ENCODE measurements at places on chromosomes 7 and 10.

GRCh38 chr10:6576326-6576725 is 3.8 kb downstream of the PRKCQ start:
- no peak for DNase-seq

GRCh38 chr7:132935608-132936007 is 146.3 kb downstream of the CHCHD3 start:
- no peak for DNase-seq

- DNase-seq: no peak
Observed at GRCh38 chr10:68796605-68797004, 30.7 kb upstream of the STOX1 start.

- DNase-seq: no peak
Observed at GRCh38 chr7:148500978-148501377, 89.6 kb upstream of the C7orf33 start.

- DNase-seq: no peak
Observed at GRCh38 chr7:50985096-50985495, 202.4 kb upstream of the GRB10 start.

DNA sequence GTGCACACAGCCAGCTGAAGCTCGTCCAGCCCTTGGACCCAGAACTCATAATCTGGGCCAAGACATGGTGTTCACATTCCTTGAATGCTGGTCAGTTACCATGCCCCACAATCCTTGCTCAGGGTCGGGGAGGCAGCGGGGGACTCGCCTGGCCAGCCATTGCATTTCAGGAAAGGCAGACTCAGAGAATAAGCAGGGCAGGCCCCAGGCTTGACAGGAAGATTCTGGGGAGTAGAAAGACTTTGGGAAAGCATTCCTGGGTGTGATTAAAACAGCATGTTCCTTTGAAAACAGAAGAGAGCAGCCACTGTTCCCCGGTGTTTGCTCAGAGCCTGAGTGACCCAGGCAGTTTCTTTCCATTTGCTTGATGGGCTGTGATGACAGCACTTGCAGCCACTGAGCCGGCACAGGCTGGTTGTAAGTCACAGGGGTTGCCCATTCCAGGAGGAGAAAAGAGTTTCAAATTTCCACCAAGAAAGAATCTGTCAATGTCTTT is 473.7 kb downstream of the TYW1 start:
- no peak for DNase-seq

DNA sequence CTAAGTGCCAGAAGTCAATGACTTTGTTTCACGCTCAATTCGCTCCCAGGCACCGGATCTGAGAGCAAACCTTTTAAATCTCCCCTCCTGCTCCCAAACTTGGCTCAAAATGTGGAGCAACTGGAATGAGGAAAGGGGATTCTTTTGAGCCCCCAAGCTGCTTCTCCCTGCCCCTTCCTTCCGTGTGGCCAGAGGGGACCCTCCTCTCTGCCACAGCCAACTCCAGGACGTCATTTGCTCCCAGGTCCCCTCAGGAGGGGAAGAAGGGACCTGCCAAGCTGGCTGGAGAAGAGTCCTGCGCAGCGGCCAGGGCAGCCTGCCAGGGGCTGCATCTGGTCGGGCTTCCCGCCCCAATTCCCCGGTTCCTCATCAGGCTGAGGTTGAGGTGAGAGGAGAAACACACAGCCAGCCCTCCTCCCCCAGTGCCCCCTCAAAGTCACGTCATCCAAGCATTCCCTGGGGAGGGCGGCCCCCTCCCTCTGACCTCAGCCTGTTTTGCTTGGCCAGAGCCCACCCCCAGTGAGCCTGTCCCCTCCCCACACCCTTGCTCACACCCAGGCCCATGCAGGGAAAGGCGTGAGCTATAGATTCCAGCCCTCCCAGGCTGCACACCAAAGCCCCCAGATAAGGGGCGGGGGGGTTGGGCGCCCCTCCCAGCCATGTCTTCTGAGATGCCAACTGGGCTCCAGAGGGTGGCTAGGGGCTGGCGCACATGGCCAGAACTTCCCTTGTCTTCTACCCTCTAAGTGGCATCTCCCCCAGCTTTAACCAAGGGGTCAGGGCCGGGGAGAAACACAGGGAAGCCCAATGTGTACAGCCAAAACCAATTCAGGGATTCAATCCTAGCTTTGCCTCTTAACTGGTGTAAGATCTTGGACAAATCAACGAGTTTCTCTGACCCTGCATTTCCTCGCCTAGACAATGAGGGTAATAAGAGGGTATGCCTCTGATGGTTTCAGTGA is 35.0 kb downstream of the SH3PXD2A start:
- DNase-seq: no peak

- no peak for DNase-seq
Observed at GRCh38 chr7:34091321-34091917, 186.1 kb downstream of the BMPER start.

GRCh38 chr7:141210862-141211261 is 137.0 kb downstream of the TMEM178B start:
- DNase-seq: no peak

GRCh38 chr7:116618338-116619128 is 53.5 kb upstream of the MET start:
- no peak for DNase-seq

- DNase-seq: no peak
Observed at GRCh38 chr10:104099269-104099668, 13.6 kb upstream of the COL17A1 start.

DNA sequence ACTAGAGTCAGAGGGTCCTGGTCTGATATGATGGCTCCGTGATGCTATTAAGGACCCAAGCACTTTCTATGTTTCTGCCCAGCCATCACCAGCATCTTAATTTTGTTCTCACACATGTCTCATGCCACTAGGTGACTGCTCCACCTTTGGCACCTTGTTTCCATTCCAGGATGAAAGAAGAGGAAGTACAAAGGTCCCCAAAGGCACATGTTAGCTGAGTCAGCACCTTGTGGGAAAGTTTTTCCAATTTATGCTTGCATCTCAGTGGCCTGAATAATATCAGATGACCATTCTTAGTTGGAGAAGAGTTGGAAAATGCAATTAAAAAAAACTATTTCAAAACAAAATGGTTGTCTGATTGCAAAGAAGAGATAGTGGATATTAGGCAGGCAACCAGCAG is 341.0 kb upstream of the NPSR1 start:
- no peak for DNase-seq

DNA sequence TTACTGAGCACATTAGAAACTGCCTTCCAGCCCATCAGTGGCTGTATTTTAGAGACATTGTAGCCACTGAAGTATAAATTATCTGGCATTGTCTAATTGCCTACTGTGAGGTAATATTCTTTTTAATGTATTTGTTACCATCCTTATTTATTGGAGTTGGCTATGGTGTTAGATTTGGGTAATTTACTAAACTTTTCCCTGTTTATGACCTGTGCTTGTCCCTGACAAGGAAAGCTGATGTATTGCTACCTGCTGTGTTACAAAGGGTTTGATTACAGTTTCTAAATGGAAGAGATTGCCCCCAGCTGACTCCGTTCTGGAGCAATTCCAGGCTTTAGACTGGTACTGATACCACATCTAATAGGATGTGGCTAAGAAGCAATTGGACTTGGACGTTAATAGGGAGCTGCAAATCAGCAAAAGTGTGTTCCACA is 12.3 kb upstream of the ASCC1 start:
- DNase-seq: no peak

GRCh38 chr7:7103343-7104313 is 78.7 kb upstream of the C1GALT1 start:
- no peak for DNase-seq

GRCh38 chr7:945556-946255 is 8.8 kb downstream of the ADAP1 start:
- no peak for DNase-seq

GRCh38 chr10:67527351-67527750 is 168.6 kb downstream of the CTNNA3 start:
- DNase-seq: no peak

DNA sequence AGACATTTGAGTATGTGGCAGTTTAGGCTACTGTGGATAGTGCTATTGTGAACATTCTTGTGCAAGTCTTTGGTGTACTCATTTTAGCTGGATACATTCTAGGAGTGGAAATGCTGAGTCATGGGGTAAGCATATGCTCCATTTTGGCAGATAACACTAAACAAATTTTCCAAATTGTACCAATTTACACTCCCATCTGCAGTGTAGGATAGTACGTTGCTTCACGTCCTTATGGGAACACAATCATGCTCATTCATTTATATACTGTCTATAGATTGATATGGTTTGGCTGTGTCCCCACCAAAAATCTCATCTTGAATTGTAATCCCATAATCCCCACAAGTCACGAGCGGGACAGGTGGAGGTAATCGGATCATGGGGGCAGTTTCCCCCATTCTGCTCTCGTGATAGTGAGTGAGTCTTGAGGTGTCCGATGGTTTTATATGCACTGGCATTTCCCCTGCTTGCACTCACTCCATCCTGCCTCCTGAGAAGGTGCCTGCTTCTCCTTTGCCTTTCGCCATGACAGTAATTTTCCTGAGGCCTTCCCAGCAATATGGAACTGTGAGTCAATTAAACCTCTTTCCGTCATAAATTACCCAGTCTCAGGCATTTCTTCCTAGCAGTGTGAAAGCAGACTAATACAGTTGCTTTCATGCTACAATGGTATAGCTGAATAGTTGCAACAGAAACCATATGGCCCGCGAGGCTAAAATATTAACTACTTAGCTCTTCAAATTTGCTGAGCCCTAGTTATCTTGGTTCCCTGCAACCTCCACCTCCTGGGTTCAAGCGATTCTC is 25.6 kb downstream of the RNF216 start:
- no peak for DNase-seq

DNA sequence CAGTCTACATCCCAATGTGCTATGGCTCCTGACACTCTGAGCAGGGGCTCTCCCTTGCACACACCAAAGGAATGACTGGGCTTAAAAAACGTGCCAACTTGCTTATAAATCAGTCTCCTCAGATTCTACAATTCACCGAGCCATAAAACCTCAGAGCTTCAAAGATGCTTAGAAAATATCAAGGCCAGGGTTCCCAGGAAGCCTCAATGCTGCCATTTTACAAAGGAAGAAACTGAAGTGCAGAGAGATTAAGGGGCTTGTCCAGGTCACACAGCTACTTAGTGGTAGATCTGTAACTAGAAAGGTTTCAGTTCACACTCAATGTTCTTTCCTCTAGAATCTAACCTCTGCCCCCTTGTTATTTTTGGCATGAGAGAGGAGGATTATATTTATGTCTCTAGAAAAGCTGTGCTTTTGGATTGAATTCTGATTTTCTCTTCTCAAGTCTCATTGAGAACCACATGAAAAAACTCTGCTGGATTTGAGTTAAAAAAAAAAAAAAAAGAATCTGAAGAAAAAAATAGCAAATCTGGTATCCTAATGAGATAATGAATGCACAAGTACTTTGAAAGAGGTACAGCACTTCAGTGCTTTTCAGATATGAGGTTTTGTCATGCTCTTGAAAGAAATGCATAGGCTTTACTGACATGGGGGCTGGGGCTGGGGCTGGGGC is 22.3 kb upstream of the TSPAN33 start:
- DNase-seq: no peak

DNA sequence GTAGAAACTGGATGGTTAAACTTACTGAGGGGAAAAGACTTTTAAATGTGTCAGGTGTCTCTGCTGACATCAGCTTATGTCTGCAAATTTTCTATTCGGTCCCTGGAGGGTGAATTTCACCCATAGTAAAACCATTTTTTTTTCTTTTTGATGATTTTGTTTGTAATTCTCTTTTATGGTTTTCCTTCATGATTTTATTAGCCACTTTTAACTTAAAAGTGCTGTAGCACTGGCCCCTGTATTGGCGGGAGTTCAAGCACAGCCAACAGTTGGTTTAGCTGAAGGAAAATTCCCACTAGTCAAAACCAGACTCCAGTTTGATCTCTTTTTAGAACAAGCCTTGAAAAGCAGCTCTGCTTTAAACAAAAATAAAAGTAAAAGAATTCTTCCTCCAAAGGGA is 5.0 kb upstream of the ITGA8 start:
- no peak for DNase-seq

- DNase-seq: no peak
Observed at GRCh38 chr7:152313217-152313616, 122.6 kb downstream of the KMT2C start.

- DNase-seq: no peak
Observed at GRCh38 chr10:90916392-90917237, 4.3 kb downstream of the ANKRD1 start.

- no peak for DNase-seq
Observed at GRCh38 chr10:131555406-131555805, 243.9 kb upstream of the TCERG1L start.

DNA sequence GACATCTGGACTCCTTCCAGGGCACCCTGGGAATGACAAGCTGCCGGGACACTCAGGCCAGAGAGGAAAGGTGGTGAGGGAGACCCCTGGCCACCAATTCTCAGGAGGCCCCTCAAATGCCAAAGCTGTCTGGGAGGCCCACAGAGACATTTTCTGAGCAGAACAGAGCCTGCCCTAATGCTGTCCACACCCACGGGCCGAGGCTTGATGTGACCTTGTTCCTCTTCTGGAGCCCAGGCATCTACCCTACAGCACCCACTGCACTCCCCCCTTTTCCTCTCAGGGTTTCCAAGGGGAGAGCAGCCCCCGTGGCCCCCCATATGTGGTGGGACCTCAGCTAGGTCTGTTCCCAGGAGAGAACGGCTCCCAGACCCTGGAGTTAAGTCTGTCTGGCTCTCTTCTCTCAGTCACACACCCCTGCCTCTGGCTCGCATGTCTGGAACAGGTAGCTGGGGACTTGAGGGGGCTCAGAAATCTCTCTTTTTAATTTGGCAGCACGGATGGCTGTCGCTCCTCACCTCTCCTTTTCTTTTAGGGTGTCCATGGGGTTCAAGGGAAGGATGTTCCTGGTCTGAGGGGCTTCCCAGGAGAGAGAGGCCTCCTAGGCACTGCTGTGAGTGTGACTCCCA is 16.8 kb upstream of the VOPP1 start:
- DNase-seq: no peak

DNA sequence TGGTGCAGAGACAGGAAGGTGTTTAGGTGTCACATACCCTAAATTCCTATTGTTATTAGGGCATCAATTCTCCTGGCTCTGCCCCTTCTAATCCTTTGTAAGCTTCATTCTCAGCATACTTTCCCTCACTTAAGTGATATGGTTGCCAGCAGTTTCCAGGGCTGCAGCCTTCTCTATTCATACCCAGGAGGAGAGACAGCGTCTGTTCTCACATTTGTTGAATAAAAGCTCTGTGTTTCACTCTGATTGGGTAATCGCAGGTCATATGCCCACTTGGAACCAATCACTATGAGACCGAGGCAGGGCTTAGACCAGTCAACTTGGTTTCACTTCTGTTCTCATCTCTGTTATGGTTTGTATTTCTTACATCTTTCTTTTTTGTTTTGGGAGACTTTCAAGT is 109.6 kb upstream of the MTPN start:
- no peak for DNase-seq

- no peak for DNase-seq
Observed at GRCh38 chr7:6198689-6199595, 73.5 kb downstream of the CYTH3 start.
